ENCODE measurements at places on chromosomes 7 and 10. TPM values are rescaled to one million over a fixed set of nuclear protein-coding genes. Genes with fewer than 3 reads are reported as not detected.

DNA sequence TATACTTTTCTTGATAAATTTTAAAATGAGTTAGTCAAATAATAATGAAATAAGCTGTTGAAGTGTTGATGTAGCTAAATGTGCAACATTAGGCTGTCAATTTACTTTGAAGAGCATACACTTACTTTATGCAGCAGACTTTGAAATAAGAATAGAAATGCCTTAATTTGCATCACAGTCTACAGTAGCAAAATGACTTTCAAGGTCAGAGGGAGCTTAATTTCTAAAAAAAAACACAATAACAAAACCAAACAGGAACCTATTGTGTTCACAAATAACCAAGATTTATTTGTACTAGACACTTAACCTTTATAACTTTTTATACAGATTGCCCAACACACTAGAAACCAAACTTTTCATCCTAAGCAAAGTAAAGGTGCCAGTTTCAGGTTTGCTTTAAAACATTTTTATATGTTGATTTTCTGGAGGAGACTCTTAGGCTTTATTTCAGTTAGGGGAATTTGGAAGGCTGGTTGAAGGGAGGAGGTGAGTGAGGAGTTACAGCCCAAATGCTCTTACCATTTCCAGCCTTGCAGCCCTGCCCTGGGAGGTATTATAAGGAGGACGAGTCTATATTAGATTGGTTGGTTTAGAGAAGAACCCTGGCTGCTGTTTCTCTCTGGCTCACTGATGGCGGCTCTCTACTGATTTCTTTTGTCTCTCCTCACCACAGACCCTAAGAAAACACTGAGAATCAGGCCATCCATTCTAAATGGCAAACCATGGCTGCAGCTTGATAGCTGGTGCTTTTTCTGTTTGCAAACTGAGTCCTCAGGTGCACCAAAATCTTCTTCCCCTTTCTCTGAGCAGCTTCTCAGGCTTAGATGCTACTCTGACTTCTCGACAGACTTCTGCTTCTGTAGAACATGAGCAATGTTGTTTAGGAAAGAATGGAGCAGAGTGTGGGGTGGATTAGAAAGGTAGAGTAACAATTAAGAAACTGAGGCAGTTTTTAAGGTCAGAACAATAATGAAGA, 55.2 kb upstream of the RPA3 start:
- peaks cover 33% of the 10 kb centered on the region for H3K4me1 ChIP-seq
- DNase-seq = peak; percentile 58
- H3K27ac ChIP-seq = peak overlapping the region; percentile 34
- H3K36me3 ChIP-seq = no peaks in the 10 kb centered on the region

GRCh38 chr7:1635401-1635800, 34.7 kb upstream of the ELFN1 start:
- no peaks in the 10 kb centered on the region for H3K4me1 ChIP-seq
- no peak overlapping the region for H3K27ac ChIP-seq
- peaks cover 17% of the 10 kb centered on the region for H3K27me3 ChIP-seq
- H3K36me3 ChIP-seq = no peaks in the 10 kb centered on the region
- no peak overlapping the region for H3K4me3 ChIP-seq

DNA sequence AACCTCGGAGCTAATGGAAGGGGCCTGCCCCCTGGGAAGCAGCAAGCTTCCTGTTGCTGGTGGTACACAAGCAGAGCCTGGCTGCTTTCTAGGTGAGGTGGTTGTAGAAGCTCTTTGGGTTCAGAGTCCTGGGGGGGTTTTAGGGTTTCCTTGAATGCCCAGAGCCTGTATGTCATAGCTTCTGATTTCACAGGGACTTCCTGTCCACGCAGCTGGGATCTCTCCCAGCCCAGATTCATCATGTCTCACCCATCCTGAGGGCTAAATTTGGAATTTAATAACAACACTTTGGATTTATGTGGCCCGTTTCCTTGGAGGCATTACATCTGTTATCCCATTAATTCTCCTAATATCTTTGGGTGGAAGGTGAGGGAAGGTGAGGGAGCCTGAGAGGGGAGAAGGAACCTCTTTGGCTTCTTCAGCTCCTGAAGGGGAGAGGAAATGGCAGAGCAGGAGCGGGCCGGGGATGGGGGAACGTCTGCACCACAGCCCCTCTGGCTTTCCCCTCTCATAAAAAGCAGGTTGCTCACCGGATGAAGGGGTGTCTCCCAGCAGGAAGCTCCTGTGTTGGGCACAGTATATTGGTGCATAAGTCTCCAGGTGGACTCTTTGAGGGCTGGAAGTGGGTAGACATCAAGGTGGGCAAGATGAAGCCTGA, 19.7 kb downstream of the RPS24 start:
- no peak overlapping the region for H3K4me3 ChIP-seq
- H3K27me3 ChIP-seq = no peaks in the 10 kb centered on the region
- no peaks in the 10 kb centered on the region for H3K36me3 ChIP-seq
- no peak for DNase-seq
- no peak overlapping the region for H3K27ac ChIP-seq

DNA sequence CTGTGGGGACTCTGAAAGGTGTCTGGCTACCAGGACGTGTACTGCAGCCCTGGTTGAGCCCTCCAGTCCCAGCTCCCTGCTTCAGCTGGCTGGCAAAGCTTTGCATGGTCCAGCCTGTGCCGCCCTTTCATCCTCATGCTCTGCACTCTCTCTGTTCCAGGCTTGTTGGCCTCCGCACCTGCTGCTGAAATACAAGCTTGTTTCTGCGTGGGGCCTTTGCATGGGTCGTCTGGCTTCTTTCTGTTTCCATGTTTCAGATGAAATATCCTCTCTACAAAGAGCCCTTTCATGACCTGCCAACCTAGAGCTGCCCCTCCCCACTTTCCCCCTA, 45.9 kb downstream of the TSPAN15 start:
- H3K4me1 ChIP-seq = no peaks in the 10 kb centered on the region
- no peaks in the 10 kb centered on the region for H3K27me3 ChIP-seq
- DNase-seq = no peak
- H3K4me3 ChIP-seq = no peak overlapping the region
- H3K36me3 ChIP-seq = no peaks in the 10 kb centered on the region
- H3K27ac ChIP-seq = no peak overlapping the region

LHFPL3 gene
- not detected for total RNA-seq

- no peaks in the 10 kb centered on the region for H3K27me3 ChIP-seq
- no peak overlapping the region for H3K4me3 ChIP-seq
- no peaks in the 10 kb centered on the region for H3K36me3 ChIP-seq
- peaks cover 12% of the 10 kb centered on the region for H3K4me1 ChIP-seq
Measured at GRCh38 chr7:148939128-148939755, 55.2 kb upstream of the EZH2 start.

Measured in B cell (primary cell).